ENCODE measurements at places on chromosomes 2 and 18. TPM values are rescaled to one million over a fixed set of nuclear protein-coding genes. Genes with fewer than 3 reads are reported as not detected.
A peak's percentile ranks its signal among the peaks of the same experiment; 100 is the strongest.

- H3K4me1 ChIP-seq: no peaks in the 10 kb centered on the region
- H3K36me3 ChIP-seq: no peaks in the 10 kb centered on the region
- no peak overlapping the region for H3K27ac ChIP-seq
- H3K4me3 ChIP-seq: no peak overlapping the region
- DNase-seq: no peak
These were observed 34.0 kb downstream of the EML6 start for GRCh38 chr2:54757500-54757899.

The RND3 gene
- 27.9 TPM for total RNA-seq

- H3K36me3 ChIP-seq: no peaks in the 10 kb centered on the region
- no peak for DNase-seq
- H3K27me3 ChIP-seq: no peaks in the 10 kb centered on the region
- H3K4me3 ChIP-seq: no peak overlapping the region
- no peaks in the 10 kb centered on the region for H3K4me1 ChIP-seq
- H3K27ac ChIP-seq: no peak overlapping the region
These were observed 78.5 kb downstream of the SPHKAP start for GRCh38 chr2:228102949-228103348.

- no peaks in the 10 kb centered on the region for H3K4me1 ChIP-seq
- H3K36me3 ChIP-seq: no peaks in the 10 kb centered on the region
- no peak overlapping the region for H3K27ac ChIP-seq
- no peak for DNase-seq
- no peak overlapping the region for H3K4me3 ChIP-seq
These were observed 293.2 kb upstream of the EPAS1 start for GRCh38 chr2:46003903-46004473.

DNA sequence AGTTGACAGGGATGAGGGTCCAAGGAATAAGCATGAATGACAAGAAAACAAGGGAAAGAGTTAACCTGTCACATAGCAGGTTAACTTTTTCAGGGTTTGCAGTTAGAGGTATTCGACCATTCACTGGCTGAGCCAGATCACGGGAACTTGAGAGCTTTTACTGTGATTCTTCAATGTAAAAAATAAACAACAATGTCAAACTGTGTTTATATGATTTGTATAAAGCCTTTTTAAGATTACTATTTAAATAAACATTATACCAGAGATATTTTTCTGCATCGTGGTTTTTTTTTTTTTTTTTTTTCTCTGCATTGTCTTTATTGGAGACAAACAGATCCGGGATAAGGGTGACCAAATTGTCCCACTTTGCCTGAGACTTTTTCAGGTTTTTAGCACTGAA, 115.6 kb downstream of the NRP2 start:
- H3K4me1 ChIP-seq: peaks cover 2% of the 10 kb centered on the region
- peaks cover 11% of the 10 kb centered on the region for H3K36me3 ChIP-seq

The FAM237A gene
- total RNA-seq: not detected

The MBD1 gene
- total RNA-seq: 107 TPM

DNA sequence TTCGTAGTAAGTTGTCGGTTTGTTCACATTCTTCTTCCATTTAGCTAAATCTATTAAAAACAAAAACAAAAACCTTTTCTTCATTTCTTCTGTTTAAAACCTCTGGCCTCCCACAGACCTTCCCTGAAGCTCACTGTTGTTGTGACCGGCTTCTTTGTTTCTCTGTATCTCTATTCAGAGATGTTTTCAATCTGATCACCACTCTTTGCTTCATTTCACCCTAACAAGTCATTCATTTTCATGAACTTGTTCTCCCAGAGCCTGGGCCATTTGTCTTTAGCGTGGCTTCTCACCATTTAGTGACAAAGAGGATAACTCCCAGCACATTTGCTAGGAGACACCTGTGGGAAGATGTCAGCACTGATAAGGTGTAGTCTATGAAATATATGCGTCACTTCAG, 794.2 kb downstream of the ERBB4 start:
- H3K27ac ChIP-seq: no peak overlapping the region
- H3K36me3 ChIP-seq: no peaks in the 10 kb centered on the region
- no peak for DNase-seq
- H3K4me3 ChIP-seq: no peak overlapping the region

The SCYGR8 gene
- not detected for total RNA-seq

The MOGAT1 gene
- total RNA-seq: not detected

GRCh38 chr2:226620176-226620575, 179.4 kb downstream of the IRS1 start:
- no peak overlapping the region for H3K4me3 ChIP-seq
- H3K27me3 ChIP-seq: no peaks in the 10 kb centered on the region
- no peak overlapping the region for H3K27ac ChIP-seq
- no peak for DNase-seq
- H3K36me3 ChIP-seq: no peaks in the 10 kb centered on the region

GRCh38 chr2:12716032-12716281, 779 bp upstream of the TRIB2 start:
- no peaks in the 10 kb centered on the region for H3K27me3 ChIP-seq
- H3K36me3 ChIP-seq: no peaks in the 10 kb centered on the region
- DNase-seq: no peak
- peaks cover 19% of the 10 kb centered on the region for H3K4me1 ChIP-seq
- peak overlapping the region; percentile 92 for H3K4me3 ChIP-seq

- no peaks in the 10 kb centered on the region for H3K36me3 ChIP-seq
- no peaks in the 10 kb centered on the region for H3K27me3 ChIP-seq
- H3K4me1 ChIP-seq: peaks cover 26% of the 10 kb centered on the region
These were observed 107.0 kb downstream of the MGAT5 start for GRCh38 chr2:134360745-134361487.

The IKZF2 gene
- 16.2 TPM for total RNA-seq

GRCh38 chr2:73489053-73489452, 103.4 kb downstream of the ALMS1 start:
- no peaks in the 10 kb centered on the region for H3K4me1 ChIP-seq
- no peak overlapping the region for H3K27ac ChIP-seq
- H3K4me3 ChIP-seq: no peak overlapping the region
- H3K27me3 ChIP-seq: no peaks in the 10 kb centered on the region
- H3K36me3 ChIP-seq: peaks cover 8% of the 10 kb centered on the region

DNA sequence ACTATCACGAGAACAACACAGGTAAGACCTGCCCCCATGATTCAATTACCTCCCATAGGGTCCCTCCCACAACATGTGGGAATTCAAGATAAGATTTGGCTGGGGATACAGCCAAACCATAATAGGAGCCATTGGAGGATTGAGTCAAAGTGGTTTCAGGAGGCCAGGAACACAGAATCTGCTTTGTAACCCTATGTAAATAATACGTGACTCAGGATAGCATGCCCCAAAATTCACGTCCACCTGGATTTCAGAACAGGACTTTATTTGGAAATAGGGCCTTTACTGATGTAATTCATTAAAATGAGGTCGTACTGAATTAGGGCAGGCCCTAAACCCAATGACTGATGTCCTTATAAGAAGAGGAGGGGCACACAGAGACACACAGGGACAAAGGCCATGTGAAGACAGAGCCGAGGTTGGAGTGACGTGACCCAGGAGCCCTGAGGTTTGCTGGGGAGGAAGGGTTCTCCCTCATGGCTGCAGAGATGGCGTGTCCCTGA, 16.0 kb upstream of the CNDP2 start:
- no peak overlapping the region for H3K27ac ChIP-seq

The TXNDC9 gene
- 26.7 TPM for total RNA-seq

- no peak for DNase-seq
- H3K4me1 ChIP-seq: no peaks in the 10 kb centered on the region
- no peak overlapping the region for H3K4me3 ChIP-seq
- no peak overlapping the region for H3K27ac ChIP-seq
These were observed 54.6 kb downstream of the LANCL1 start for GRCh38 chr2:210421916-210422315.

DNA sequence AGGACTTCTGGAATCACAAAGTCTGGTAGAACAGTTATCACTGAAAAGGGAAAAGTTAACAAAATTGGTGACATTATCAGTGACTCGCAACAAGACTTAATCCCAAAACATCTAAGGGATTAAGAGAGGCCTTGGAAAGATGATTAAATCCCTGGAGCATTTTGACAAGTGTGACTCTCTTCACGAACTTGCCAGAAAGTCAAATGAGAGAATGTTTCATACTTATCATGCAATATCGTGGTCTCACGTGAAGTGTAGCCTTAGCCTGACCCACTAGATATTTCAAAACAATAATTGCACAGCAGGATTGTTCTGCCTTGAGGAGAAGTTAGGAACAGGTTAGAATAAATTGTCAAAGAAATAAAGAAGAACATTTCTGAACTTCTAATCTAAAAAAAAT, 104.5 kb downstream of the COL6A3 start:
- no peaks in the 10 kb centered on the region for H3K27me3 ChIP-seq
- no peaks in the 10 kb centered on the region for H3K36me3 ChIP-seq
- DNase-seq: no peak
- no peak overlapping the region for H3K4me3 ChIP-seq
- peaks cover 16% of the 10 kb centered on the region for H3K4me1 ChIP-seq
- peak overlapping the region; percentile 70 for H3K27ac ChIP-seq

GRCh38 chr2:174750923-174751441, 13.3 kb downstream of the CHRNA1 start:
- H3K27ac ChIP-seq: no peak overlapping the region
- DNase-seq: no peak
- no peak overlapping the region for H3K4me3 ChIP-seq
- no peaks in the 10 kb centered on the region for H3K36me3 ChIP-seq
- H3K4me1 ChIP-seq: no peaks in the 10 kb centered on the region

The TMEM87B gene
- 26.1 TPM for total RNA-seq

The WDR75 gene
- 58.7 TPM for total RNA-seq

- no peak for DNase-seq
- H3K27ac ChIP-seq: no peak overlapping the region
- no peaks in the 10 kb centered on the region for H3K4me1 ChIP-seq
These were observed 33.0 kb upstream of the BOD1L2 start for GRCh38 chr18:57113799-57114420.

GRCh38 chr2:192124571-192124970, 70.2 kb downstream of the TMEFF2 start:
- DNase-seq: no peak
- no peak overlapping the region for H3K4me3 ChIP-seq
- H3K4me1 ChIP-seq: peaks cover 47% of the 10 kb centered on the region
- H3K27ac ChIP-seq: no peak overlapping the region

The LOXHD1 gene
- total RNA-seq: 0.27 TPM

DNA sequence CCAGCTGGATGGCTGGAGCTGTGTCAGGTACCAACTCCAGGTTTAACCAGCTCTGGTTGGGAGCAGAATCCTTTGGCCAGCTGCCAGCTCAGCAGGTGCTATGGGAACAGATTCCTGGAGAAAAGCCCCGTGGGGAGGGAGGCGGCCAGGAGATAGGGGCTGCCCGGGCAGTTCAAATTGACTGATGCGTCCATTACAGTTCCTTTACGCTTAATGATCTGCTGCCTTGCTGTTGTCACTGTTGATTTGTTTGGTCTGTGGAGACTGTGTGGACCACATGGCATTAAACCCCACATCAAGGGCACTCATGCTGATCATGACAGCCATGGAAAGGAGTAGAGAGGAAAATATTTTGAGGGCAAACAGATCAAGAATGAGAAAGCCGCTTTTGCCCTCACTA, 200.0 kb downstream of the TSN start:
- H3K4me3 ChIP-seq: no peak overlapping the region
- H3K36me3 ChIP-seq: no peaks in the 10 kb centered on the region
- H3K27ac ChIP-seq: no peak overlapping the region
- H3K27me3 ChIP-seq: no peaks in the 10 kb centered on the region

The CYS1 gene
- 13.5 TPM for total RNA-seq

DNA sequence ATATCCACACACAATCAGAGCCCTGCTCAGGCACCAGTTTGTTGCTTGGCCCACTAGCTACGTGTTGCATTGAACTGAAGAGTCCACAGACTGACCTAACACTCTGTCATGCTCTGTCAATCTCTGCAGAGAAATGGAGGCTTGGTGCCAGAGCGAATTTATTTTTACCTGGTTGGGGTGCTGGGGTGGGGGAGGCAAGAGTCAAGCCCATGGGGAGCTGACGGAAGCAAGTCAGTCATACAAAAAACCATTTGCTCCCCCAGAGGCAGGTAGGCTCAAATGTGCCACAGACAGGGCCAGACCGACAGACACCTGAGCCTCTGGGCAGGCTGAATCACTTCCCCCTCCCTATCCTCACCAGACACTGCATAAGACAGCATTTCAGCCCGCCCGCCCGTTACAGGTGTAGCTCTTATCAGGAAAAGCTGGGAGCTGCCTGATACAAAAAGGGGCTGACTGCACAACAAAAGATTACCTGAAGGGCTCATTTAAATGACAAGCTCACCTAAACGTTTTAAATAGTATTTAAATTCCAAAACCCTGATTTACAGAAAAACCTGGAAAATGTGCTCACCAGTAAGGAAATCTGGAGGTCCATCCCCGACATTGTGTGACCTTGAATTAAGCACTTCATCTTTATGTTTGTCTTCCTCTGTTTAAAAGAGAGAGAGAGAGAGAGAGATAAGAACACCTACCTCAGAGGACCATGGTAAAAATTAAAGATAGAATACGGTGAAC, 2.1 kb upstream of the PCBP1 start:
- H3K36me3 ChIP-seq: peaks cover 7% of the 10 kb centered on the region
- H3K27me3 ChIP-seq: no peaks in the 10 kb centered on the region
- H3K4me3 ChIP-seq: peak overlapping the region; percentile 91
- peak overlapping the region; percentile 97 for H3K27ac ChIP-seq
- peaks cover 51% of the 10 kb centered on the region for H3K4me1 ChIP-seq
- DNase-seq: no peak

The CD8B gene
- total RNA-seq: 3.5 TPM

GRCh38 chr2:69211686-69212085, 175.3 kb downstream of the GFPT1 start:
- no peaks in the 10 kb centered on the region for H3K36me3 ChIP-seq
- no peaks in the 10 kb centered on the region for H3K27me3 ChIP-seq
- H3K27ac ChIP-seq: no peak overlapping the region

GRCh38 chr2:235579128-235579527, 85.3 kb downstream of the AGAP1 start:
- H3K4me1 ChIP-seq: no peaks in the 10 kb centered on the region
- no peaks in the 10 kb centered on the region for H3K27me3 ChIP-seq
- H3K27ac ChIP-seq: no peak overlapping the region

DNA sequence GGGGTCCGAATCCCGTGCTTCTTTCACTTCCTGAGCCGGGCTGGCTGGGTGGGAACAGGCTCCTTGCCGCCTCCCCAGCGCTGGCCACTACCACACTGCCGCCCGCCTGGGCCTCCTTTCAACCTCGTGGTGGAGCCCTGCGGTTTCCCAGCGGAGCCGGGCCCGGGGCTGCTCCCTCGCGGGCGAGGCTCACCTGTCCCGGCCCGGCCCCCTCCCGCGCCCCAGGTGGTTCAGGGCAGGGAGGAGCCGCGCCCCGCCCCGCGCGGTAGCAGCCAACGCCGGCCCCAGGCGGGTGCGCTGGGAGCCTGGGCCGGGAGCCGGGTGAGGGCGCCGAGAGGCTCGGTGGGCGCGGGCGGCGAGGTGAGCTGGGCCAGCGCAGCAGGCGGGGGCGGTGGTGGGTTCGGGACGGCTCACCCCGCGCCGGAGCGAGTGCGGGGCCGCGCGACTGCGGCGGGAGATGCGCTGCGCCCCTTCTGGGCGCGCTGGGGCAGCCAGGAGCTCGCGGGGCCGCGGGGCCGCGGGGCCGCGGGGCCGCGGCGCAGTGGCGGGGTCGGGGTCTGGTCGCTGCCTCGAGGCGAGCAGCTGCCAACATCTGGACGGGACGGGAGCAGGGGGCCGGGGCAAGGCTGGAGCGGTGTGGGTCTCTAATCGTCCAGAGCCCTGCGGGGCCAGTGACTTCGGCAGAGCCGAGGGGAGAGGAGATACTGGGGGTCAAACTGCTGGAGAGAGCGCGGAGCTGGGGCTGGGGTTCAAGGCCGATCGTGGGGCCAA, at the start of gene LYPD6B:
Gene LYPD6B, plus strand, starts transcription at position 258 of the 771 bp plus-strand sequence. CDS start 92,250 bp downstream, outside the sequence.
- peak within 1 kb of the TSS; percentile 49 for H3K4me3 ChIP-seq
- H3K36me3 ChIP-seq: no peaks in the 10 kb centered on the region
- DNase-seq: no peak
- no peak within 1 kb of the TSS for H3K27ac ChIP-seq

- no peak for DNase-seq
- no peak overlapping the region for H3K27ac ChIP-seq
- H3K27me3 ChIP-seq: no peaks in the 10 kb centered on the region
- no peak overlapping the region for H3K4me3 ChIP-seq
- no peaks in the 10 kb centered on the region for H3K36me3 ChIP-seq
These were observed 39.6 kb downstream of the FTCDNL1 start for GRCh38 chr2:199811346-199811745.
